ENCODE measurements at places on chromosomes 2 and 18.
A peak's percentile ranks its signal among the peaks of the same experiment; 100 is the strongest.

- peak; percentile 52 for DNase-seq
These were observed 232.0 kb downstream of the ANAPC1 start for GRCh38 chr2:111652038-111652437.

DNA sequence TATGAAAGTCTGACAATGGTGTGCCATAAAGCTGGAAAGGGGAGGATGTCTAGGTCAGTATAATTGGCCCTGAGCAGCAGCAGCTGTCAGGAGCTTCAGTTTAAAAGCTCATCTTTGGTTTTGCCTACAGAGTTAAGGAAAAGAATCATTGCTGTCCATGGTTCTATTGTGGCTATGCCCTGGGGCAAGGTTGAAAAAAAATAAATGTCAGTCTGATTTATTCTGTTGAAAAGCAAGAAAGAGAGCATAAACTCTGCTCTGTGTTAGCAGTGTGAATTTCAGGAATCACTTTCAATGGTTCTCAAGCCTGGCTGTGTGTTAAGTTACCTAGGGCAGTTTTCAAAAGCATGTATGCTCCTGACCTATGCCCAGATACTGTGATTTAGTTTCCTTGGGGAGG, 446.7 kb downstream of the SETBP1 start:
- DNase-seq = no peak

- DNase-seq = no peak
These were observed 7.8 kb upstream of the ARMC9 start for GRCh38 chr2:231190531-231191197.

DNA sequence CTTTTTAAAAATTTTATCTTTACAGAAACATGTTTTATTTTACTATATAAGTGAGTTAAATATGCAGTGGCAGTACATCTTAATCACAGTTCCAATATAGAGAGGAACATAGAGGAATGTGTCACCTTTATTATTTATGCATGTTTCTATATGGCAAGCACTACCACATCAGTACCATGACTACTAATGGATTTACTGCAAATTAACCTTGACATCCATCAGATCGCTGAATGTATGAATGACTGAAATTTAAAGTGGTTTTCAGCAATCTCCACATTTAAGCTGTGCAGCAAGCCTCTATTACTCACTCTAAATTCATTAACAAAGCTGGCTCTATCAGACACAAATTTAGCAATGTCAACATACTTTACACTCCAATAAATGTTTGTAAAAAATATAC, 790.6 kb downstream of the NRXN1 start:
- DNase-seq = no peak

DNA sequence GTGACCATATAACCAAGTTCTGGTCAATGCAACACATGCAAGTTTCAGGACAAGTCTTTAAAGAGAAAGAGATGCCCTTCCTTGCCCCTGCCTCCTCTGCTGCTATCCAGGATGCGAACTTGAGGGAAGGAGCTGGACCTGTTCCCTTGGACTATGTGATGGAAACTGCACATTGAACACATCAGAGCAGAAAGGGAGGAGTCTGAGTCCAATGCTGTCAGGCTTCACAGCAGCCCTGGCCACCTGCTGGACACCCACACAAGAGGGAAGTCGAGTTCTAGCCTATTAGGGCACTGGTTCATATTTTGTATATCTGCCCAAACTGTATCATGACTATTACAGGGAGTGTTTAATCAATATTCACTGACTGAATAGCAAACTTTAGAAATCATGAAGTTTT, 38.3 kb upstream of the TEX51 start:
- no peak for DNase-seq

DNA sequence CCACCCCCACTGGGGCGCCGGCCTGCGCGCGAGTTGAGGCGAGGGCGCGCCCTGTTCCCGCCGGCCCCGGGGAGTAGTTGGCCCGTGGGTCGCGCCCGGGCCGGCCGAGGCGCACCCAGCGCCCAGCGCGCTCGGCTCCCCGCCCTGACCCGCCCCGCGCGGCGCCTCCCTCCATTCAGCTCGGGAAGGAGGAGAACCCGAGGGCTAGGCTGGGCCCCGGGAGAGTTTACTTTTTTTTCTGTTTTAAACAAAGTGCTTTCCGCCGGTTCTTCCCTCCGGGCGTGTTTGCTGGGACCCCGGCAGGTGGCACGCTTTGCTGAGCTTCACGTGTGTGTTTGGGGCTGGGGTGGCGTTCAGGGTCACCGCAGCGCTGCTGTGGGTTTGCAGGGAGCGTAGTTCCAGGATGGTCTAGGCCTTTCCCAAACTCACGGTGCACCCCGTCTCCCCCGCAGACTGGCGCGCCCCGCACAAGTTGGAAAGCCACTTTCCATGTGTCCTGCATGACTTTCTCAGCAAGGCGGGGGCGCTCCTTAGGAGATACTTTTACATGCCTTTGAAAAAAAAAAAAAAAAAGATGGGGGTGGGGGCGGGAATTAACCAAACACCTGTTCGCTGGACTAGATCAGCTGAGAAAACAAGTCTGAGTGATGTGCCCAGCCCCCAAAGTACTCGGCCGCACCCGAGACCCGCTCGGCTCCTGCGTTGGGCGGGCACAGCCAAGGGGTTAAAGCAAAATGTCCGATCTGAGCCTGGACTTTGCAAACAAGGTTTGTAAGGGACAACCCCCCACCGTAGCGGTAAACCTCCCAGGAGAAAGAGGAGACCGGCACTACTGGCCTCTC, 825 bp downstream of the ITGA6 start:
- peak; percentile 55 for DNase-seq

DNA sequence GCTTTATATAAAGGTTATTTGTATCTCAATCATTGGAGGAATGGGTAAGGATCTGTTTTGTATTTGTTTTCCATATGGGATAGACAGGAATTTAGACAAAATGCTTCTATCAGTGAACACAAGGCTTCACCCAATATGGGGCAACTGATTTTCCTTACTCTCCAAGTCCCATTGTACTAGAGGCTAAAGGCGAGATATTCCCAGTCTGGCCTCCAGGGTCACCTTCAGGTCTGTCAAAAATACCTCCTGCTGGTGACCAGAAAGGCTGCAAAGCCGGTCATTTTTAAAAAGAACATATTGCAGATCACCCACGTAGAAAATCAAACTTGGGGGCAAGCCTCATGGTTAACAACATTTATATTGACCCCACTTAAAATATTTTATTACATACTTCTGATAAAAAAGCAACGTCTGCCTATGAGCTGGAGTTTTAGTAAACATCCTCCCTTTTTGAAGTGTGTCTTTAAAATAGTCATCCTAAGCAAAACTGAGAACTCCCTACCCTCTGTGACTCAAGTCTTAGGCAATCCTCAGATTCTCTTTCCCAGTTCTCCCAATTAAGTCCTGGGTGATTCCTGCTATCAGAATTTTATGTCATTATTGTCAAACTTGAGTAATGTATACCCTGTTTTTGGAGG, 276.6 kb downstream of the MREG start:
- peak; percentile 38 for DNase-seq

GRCh38 chr2:211437396-211437795, 881.0 kb downstream of the CPS1 start:
- no peak for DNase-seq

DNA sequence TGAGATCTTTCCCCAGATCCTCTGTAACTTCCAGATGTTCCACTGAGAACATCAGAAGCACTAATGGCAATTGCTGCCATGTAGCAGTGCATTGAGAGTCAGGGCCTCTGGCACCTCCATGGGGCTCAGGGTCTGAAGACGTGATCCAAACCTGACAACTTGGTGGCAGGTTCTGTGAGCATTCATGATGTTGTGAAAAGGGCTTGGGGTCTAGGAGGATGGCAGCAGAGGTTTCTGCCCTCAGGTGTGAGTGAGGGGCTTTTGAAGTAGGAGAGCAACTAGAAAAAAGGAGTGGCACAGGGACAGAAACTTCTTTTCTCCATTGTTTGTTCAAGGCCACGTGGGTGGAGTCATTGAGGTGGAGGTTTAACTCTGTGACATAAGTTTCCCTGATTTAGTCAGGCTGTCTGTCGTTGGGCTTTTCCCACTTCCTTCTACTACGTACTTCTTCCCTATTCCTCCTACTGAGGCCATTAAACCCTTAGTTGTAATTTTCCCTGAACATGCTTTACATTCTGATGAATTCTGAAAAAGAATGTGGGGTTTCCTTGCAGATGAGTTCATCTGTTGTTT, 13.1 kb downstream of the CFLAR start:
- no peak for DNase-seq

GRCh38 chr2:21772624-21773023, 648.9 kb downstream of the TDRD15 start:
- no peak for DNase-seq

DNA sequence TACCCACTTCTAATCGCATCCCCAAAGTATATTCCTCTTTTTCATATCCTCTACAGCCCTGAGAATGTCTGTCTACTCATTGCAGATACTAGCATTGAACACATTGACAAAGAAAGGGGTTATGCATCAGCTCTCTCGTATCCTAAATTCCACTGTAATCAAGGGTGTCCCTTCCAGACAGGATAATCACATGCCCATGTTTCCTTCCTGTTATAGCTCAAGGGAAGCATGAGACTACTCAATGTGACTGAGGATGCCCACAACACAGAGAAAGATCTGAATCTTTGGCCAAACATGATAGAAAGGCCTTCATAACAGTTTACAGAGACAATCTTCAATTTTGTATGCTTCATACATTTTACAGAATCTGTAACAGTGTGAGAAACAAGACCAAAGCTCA, 69.2 kb downstream of the HIBCH start:
- no peak for DNase-seq

- no peak for DNase-seq
These were observed 147.7 kb downstream of the NETO1 start for GRCh38 chr18:72720116-72720515.

- DNase-seq = no peak
These were observed 452.6 kb downstream of the SETBP1 start for GRCh38 chr18:45133276-45133675.

DNA sequence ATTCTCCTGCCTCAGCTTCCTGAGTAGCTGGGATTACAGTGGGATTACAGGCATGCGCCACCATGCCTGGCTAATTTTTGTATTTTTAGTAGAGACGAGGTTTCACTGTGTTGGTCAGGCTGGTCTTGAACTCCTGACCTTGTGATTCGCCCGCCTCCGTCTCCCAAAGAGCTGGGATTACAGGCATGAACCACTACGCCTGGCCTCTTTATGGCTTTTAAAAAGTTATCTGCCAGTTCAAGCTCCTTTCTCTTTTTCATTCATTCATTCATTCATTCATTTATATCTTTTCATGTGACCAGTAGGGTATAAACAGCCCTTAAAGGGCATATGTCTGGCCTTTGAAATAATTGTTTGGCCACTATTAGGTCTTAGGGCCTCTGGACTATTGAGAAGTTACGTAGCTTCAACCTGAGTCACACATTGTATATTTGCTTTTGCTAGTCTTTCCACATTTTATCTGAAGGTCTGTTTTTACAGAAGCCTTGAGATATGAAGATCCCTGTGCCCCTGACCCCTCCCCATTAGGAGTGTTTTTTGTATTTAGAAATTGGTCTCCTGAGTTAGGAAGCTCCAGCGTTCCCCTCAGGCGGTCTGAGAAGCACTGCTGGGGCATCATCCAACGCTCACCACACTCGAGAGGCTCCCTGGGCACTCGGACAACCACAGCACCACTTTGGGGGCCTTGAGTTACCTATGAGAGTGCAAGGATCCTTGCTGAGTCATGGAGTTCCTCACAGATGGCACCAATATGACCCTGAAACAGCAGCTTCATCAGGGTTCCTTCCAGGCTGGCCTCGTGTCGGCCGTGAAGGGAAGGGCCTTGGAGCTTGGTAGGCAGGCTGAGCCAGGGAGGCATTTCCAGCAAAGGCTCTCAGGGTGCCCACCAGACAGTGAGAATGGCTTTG, 21.8 kb downstream of the FZD5 start:
- DNase-seq = no peak

DNA sequence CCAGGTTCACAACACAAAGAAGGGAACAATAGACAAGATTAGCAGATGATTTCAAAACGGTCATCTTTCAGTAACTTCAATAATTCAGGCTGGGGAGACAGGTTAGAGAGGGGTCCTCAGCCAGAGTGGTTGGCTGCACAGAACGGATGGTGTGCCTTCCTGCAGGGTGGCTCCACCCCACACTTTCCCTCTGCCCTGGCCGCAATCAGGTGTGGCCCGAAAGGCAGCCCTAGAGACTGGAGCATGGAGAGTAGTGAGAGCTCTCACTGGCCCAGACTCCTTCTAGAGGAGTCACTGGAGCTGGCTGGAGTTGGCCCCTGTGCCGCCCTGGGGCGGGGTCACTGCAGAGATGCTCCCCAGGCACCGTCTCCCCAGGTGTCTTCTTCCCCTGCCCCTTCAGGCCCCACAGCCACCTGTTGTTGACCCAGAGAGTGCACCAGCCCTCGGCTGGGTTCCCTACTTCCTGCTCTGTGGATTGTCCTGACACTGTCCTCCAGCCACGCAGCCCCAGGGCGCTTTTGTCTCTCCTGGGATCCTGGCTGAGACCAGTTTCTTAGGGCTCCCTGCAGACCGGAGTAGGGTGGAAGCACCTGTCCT, 126.8 kb downstream of the PXDN start:
- DNase-seq = no peak

- DNase-seq = no peak
These were observed 37.1 kb downstream of the SLC25A52 start for GRCh38 chr18:31723639-31723989.

DNA sequence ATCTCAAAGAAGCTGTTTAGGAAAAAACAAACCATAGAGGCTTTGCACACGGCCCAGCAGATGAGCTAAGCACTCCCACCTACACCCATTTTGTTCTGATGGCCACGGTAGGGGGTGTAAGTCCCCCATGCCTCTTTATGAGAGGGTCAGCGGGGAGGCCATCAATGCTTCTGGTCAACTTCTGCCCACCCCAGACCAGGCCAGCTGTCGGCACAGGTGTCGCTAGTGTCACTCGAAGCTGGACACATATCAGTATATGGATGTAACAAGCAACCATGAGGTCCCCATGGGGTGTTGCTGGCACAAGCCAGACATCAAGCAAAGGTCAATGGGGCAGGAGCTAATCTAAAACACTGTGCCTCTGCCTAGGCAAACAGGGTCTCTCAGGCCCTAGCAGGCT, 23.7 kb upstream of the SLC35F6 start:
- no peak for DNase-seq

GRCh38 chr18:73520229-73520628, 627.4 kb downstream of the FBXO15 start:
- DNase-seq = no peak

DNA sequence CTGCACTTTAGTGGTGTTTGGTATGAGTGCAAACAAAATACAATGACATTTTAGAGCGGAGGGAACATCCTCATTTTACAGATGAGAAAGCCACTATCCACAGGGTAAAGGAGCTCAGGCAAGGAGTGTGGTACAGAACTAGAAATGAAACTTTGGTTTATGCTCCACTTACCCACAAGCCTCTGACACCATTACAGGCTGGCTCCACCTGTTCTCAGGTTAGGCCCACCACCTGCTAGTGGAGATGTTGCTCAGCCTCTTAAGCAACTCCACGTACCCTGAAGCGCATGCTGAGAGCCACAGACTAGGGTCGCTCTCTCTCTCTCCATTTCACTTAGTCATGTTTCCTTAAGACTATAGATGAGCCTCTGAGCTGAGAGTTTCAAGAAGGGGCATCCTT, 130.0 kb downstream of the MBD2 start:
- no peak for DNase-seq

GRCh38 chr18:76860411-76860810, 38.1 kb downstream of the ZNF236 start:
- DNase-seq = no peak

- no peak for DNase-seq
These were observed 96.9 kb downstream of the KCNS3 start for GRCh38 chr2:17975401-17975800.

All from ACHN (cell line).